ENCODE measurements at places on chromosomes 3 and 15. TPM values are rescaled to one million over a fixed set of nuclear protein-coding genes. Genes with fewer than 3 reads are reported as not detected.

The PPARG gene
- 15.4 TPM for total RNA-seq

The CAMK2N2 gene
- total RNA-seq: 0.24 TPM

The GOLGA6L7 gene
- total RNA-seq: not detected

The TMEM108 gene
- 2.1 TPM for total RNA-seq

The CHDH gene
- 2.0 TPM for total RNA-seq

The PTPRG gene
- 80.4 TPM for total RNA-seq

DNA sequence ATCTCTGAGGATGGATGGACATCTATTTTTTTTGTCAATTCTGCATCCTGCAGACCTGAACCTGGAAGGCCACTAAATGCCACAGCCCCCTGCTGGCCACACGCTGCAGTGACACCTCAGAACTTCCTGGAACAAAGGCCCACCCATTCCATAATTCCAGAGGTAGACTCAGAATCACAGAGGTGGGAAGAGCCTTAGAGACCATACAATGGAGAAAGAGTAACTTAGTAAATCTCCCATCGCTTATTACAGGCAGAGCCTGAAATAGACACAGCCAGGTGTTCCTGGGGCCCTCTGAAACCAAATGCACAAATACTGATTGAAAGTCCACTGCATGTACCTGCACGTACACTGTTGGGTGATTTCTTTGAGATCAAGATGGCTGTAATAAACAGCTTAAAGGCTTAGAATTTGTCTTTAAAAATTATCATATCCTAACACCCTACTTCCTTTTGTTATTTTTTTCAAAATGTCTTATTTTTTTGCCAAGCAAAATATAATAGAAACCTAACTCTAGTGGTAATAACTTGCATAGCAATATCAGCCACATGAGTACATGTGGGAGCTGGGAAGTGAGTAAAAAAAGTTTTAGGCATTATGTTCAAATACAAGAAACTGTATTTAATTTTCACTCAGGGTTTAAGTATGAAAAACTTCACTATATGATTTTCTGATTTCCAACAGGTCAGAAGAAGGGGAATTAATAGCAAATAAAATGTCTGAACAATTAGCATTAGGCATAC lies 62.7 kb downstream of the EOMES start:
- DNase-seq: no peak

DNA sequence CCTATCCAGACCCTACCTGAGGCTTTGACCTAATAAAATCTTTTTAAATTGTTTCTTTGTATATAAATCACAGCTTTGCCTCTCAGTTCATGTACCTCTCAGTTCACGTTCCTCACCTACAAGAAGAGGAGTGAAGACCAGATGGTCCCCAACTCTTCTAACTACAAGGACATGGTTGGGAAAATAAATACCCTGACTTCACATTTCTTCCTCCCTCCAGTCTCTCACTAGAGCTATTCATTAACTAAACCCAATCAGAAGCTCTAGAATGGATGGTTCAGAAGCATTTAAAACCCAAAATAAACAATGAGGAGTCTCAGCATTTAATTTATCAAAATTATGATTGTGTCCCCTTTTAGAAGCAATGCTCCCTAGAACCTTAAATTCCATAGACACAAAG lies 97.3 kb upstream of the AGTR1 start:
- no peak for DNase-seq

DNA sequence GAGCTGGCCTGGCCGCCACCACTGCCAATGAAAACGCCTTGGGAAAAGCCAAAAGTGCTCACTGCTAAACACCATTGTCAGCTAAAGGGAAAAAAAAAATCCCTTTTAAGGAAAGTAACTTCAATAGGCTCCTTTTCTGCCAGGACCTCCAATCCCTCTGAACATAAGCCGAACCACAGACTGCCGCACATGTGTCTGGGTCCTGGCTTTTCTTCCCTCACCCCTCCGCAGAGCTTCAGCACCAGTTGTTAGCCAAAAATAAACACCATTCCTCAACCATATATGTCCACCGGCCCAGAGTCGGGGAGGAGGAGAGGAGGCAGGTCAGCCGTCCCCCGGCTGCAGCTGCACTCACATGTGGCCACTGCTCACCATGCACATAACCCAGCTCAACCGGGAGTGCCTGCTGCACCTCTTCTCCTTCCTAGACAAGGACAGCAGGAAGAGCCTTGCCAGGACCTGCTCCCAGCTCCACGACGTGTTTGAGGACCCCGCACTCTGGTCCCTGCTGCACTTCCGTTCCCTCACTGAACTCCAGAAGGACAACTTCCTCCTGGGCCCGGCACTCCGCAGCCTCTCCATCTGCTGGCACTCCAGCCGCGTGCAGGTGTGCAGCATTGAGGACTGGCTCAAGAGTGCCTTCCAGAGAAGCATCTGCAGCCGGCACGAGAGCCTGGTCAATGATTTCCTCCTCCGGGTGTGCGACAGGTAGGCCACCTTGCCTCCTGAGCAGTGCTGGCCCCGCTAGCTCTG lies at the start of gene FBXL22:
FBXL22 (plus strand) TSS at position 350 of the 753 bp plus-strand sequence; CDS start at position 356, 6 bp downstream.
- DNase-seq: no peak

DNA sequence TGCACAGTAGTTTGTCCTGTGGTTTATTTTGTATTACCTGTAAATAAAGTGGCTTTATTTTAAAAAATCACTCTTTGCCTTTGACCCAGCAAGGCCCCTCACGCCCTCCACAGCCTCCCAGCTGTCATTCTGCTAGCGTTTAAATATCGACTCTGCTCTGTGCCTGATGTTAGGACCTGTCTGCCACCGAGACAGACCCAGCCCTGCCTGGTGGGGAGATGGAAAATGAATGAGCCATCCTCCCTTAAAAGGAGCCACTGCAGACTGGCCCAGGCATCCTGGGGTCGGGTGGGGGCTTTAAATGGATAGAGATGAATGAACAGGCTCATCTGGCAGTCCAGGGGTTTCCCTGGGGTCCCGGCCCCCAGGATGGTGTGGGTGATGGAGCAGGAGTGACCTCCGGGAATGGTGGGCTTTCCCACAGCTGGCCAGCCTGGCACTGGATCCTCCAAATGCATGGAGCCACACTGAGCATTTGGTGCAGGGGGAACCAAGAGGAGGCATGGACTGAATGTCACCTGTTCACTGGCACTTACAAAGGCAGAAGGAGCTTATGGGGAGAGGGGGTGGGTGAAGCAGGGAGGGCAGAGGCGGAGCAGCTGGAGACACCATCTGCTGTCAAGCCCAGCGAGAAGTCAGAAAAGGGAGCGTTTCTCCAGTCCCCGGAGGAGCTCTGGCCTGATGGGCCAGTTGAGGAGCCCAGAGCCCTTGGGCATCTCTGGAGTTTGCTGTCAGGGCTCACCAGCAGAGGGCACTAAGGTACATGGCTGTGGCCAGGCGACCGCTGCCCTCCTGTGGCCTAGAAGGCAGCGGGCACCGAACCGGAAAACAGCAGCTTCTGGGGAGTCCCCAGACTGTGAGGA lies 11.9 kb downstream of the GRM2 start:
- no peak for DNase-seq

GRCh38 chr3:188001093-188001492 lies 152.9 kb upstream of the LPP start:
- no peak for DNase-seq

- DNase-seq: no peak
Observed at GRCh38 chr15:71730277-71731144, 79.8 kb upstream of the NR2E3 start.

GRCh38 chr3:122893282-122893681 lies 98.4 kb downstream of the SLC49A4 start:
- no peak for DNase-seq

DNA sequence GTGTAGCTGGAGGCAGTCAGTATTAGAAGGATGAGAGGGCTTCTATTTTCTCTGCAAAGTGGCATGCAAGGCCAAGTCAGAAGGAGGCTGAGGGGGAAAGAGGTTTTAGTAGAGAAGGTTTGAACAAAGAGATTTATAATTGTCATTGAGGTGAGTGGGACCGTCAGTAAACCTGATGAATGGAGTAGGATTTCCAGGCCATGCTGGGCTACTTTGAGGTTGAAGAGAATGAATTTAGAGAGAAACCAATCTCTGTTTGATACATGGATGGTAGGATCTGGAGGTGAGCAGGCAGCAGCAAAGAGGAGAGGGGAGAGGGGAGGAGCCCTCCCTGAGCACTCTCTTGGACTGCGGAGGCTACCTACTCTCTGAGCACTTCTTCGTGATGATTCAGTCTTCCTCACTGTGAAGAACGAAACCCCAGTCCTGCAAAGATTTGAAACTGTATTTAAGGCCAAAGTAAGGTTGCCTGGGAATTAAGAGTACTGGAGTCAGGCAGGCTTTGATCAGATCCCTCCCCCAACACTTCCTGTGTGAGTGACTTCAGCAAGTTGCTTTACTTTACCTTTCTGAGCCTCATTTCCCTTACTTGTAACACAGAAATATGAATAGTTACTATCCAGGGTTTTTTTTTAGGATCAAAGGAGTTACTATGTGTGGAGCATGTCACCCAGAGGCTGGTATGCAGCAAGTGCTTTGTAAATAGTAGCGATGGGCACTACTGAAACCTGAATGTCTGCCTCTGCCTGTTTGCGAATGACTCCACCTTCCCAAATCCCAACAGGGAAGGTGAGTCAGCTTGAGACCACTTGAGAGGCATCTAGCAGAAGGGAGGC lies 75.8 kb downstream of the RPL39L start:
- DNase-seq: no peak

GRCh38 chr3:77947671-77948070 lies 907.8 kb downstream of the ROBO2 start:
- DNase-seq: no peak

- DNase-seq: no peak
Observed at GRCh38 chr3:64892671-64893309, 205.0 kb upstream of the ADAMTS9 start.

DNA sequence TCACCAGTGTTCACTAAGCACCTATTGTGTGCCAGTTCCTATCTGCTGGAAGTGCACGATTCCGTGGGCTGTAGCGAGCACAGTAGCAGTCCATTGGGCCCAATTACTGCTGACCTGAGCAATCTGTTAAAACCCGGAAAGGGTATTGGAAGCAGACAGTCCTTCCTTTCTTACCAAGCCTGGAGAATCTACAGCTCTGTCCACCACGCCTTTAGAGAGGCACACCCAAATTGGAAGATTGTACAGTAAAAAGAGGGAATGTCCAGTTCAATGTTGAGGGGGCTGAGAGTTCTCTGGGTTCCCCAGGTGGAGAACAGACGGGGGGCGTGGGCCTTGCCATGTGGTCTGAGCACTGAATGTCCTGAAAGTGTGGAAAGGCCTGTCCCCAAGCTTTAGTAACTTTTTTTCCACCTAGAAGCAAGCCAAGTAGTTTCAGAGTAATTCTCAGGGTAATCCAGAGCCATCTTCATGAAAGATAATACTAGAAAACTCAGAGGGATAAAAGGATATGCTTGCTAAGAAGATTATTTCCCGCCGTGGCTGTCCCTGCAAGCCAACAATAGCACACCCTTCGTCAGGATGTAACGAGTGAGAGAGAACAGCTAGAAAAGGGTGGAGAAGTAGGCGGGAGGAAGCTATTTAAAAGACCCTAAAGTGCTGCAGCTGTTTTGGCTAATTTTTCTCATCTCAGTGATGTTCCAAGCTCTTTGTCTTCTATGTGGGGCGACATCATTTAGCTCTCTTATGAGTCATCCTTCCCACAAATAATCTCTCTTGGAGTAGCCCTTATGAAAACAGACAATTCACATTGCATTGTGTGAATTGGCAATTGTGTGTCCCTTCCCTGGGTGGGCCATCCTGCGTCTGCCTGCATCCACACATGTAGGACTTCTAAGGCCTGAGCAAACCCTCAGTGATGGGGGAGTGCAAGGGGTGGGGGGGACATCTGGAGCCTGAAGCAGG lies 181.0 kb downstream of the ATG7 start:
- no peak for DNase-seq

DNA sequence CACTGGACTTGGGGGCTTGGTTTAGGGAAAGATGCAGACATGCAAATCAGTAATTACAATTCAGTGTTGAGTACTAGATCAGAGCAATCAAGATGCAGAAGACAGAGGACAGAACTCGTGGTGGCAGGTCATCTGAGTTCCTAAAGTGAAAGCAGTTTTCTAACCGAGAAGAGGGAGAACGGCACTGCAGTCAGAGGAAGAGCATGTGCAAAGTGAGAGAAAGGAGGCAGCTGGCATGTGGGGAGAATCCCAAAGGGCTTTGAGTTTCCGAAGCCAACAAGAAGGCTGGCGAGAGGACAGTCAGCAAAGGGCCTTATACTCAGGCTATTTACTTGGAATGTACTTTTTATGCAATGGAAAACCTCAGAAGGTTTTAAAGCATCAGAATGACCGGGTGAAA lies 87.0 kb downstream of the ANP32A start:
- DNase-seq: no peak

DNA sequence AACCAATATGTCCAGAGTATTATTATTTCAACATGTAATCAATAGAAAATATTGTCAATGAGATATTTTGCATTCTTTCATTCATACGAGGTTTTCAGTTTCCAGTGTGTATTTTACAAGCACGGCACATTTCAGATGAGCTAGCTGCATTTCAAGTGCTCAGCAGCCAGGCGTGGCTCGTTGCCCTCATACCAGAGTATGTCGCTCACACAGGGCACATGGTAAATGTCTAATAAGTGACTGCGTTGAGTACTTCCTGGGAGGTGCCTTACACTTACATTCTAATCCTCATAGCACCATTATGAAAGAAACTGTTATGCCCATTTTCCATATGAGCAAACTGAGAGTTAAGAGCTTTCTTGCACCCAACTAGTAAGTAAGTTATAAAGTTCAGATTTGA lies 47.4 kb downstream of the TMEM266 start:
- no peak for DNase-seq

- DNase-seq: no peak
Observed at GRCh38 chr15:81859737-81860516, 185.9 kb downstream of the MEX3B start.
